CD4-positive, alpha-beta T cell treated with Interleukin-6 at 100 ng/mL for 8 hours (primary cell): ENCODE measurements at places on chromosomes 5 and 9.

GRCh38 chr5:78458843-78459242 lies 98.4 kb downstream of the SCAMP1 start:
- no peak for DNase-seq

GRCh38 chr5:57244331-57244730 lies 70.5 kb downstream of the GPBP1 start:
- DNase-seq = no peak

- DNase-seq = no peak
Measured at GRCh38 chr9:126401107-126401506, 74.5 kb downstream of the MVB12B start.

- DNase-seq = no peak
Measured at GRCh38 chr5:72996632-72997031, 40.8 kb downstream of the FCHO2 start.

GRCh38 chr5:134000091-134000511 lies 4.7 kb downstream of the VDAC1 start:
- no peak for DNase-seq

DNA sequence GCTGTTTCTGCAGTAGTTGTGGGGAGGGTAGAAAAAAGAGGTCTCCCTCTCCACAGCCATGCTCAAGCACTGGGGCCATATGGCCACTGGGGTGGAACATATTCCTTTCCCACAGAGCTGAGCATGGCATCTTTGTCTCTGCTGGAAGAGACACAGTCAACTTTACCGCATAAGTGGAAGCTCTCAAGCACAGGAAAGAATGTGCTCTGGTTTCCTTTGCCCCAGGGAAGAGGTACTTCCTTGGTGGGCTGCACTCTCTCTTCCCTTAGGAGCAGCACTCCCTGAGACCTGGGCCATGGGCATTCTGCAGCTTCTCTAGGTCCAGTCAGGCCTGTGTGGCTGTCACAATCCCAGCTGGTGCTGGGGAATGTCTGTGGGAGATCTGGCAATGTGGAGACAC lies 168.5 kb upstream of the ACTBL2 start:
- DNase-seq = no peak

DNA sequence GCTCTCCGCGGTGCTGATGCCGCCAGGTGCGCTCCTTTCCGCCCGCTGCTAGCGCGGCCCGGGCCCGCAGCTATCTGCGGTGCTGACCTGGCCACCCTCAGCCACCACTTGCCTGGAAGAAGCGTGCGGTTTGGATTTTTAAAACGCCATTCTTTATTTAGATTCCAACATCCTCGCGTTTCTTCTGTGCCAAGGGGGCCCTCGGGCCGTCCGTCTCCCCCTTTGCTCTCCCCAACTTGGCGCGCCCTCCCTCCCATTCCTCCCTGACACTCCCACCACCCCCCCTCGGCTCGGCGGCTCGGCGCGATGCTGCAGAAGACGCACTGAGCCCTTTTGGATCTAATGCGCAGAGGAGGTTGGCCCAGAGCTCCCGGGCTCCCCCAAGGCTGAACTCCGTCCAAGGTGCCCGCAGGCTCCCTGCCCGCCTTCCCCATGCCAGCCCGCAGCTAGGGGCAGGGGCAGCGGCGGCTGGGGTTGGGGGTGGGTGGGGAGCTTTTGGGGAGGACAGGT lies at the start of gene BARHL1:
Gene BARHL1, plus strand, starts transcription at position 331 of the 510 bp plus-strand sequence. CDS start 192 bp downstream, outside the sequence.
- no peak for DNase-seq

- DNase-seq = no peak
Measured at GRCh38 chr5:170809551-170809950, 26.0 kb downstream of the GABRP start.
